NK-92 treated with Interleukin-12 subunit alpha and Interleukin-12 subunit beta, amount 100 ng/mL, for 24 hours (cell line): ENCODE measurements at places on chromosomes 7 and 10.

- DNase-seq, result peak; percentile 53
Measured at GRCh38 chr10:22316286-22317075, at the start of gene COMMD3. Gene COMMD3, plus strand, starts transcription at chr10:22316388. Its CDS starts 30 bp downstream, at chr10:22316418.

- DNase-seq, result no peak
Measured at GRCh38 chr10:3668966-3669330, 116.1 kb downstream of the KLF6 start.

GRCh38 chr10:14686356-14686755, 88.3 kb downstream of the FAM107B start:
- DNase-seq, result no peak

DNA sequence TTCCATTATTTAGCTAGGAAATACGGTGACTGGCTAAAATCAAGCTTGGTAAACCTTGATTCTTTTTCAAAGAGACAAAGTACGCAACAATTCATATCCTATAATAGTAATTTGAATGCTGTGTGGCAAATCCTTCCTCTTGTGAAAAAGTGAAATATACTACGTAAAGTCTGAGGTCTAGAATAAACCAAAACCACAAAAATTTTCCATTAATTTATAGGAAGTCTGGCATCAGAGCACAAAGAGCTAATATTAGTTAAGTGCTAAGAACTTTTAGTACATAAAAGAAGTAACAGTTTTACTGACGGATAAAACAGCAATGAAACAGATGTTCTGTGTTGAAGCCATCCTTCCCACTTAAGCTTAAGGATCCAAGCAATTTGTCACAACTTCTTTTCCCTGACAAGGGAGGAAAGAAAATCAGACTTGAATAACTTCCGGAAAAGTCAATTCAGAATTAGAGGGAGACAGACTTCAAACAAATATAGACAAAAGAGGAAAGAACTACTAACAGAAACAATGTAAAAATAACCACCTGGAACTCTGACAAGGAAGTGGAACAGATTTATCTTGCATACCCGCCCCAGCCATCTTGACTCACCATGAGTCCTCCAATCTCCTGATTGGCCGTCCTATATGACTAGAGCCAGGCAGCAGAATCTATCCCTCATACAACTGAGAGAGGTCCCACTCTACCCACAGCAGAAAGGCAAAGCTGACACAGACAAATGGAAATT, 34.6 kb downstream of the RHEB start:
- no peak for DNase-seq

DNA sequence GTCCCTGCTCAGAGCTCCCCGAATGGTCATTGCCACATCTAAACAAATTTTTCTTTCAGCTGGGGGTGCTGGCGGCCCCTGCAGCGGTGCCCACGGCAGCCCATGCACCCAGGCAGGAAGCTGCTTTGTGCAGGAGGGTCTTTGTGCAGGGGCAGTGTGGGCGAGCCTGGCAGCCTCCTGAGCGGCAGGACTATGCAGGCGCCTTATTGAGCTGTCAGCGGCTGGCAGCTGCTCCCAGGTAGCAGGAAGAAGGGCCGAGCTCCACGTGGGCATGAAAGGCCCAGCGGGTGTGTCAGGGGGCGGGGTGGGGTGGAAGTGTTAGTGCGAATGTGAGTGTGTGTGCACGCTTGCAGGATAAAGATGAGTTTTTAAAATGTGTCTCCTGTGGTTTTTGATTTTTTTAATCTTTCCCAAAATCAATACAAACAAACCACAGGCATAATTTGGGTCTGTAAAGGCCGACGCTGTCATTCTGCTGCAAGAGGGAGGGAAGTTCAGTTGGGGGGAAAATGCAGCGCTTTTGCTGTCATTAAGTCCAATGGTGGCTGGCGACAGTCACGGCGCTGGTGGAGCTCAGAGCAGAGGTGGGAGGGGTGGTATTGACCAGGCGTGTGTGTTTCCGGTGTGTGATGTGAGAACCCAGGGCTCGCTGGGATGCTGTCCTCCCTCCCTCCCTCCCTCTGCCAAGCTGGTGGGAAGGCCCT, 83.9 kb downstream of the LHPP start:
- no peak for DNase-seq

DNA sequence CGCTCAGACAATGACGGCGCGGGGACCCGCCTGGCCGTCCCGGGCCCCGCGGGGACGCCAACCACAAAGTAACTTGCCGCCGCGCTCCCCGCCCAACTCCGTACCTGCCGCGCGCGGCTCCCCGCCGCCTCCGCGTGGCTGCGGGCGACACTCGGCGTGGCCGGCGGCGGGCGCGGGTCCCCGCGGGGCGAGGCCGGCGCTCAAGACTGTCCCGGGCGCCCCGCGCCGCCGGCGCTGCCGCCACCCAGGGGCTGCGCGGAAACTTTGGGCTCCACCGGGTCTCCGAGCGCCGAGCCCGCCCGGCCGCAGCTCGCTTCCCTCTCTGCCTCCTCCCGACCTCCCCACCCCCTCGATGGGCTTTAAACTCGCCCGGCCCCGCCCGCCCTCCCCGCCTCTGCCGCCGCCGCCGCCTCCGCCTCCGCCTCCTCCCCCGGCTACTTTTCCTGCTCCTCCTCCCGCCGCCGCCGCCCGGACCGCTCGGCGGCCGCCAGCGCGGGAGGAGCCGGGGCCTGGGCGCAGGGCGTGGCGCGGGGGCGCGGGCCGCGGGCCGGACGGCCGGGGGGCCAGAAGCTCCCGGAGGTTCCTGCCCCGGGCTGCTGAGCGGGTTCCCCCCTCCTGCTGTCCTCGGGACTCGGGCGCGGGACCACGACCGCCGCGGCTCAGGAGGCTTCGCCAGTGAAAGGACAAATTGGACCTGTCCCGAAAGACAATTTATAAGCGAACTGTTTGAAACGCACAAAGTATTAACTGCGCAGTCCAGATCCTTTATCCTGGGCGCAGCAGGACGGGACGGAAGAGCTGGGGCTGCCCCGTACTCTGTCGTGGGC, 10.6 kb upstream of the GRB10 start:
- DNase-seq, result no peak

GRCh38 chr10:71280216-71280615, 38.8 kb upstream of the SLC29A3 start:
- DNase-seq, result no peak

DNA sequence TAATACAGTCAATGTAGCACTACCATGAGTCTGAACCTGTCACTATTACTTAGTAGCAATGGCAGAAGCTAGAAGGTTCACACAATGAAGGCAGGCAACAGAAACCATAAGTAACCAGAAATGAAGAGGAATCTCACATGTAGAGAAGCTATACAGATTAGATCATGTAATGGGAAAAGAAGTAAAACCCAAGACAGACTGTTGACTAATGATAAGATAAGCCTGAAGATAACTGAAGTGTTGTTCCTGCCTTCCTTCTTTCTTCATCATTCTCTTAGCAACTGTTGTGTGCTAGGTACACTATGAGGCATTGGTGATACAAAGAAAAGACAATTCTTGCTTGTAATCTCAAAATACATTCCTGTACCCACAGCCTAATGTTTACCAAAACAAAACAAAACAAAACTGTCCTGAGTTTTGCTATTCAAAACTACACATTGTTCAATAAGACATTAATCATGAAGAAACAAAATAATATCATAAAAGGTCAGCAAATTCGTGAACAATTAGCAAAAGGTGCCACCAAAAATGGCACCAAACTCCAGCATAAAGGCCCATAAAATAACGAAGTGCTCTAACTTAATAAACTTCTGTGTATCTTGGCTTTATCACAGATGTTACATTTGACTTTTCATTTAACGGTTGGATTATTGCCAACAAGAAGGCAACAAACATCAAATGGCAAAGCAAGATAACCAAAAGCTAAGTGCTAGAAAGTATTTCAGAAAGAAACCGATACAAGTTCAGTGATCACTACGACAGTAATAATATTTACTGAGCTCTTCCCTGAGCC, 27.1 kb downstream of the ZNF800 start:
- DNase-seq, result no peak

GRCh38 chr7:42159130-42159529, 77.9 kb downstream of the GLI3 start:
- DNase-seq, result no peak

- no peak for DNase-seq
Measured at GRCh38 chr10:69367469-69367868, 49.2 kb downstream of the TACR2 start.

DNA sequence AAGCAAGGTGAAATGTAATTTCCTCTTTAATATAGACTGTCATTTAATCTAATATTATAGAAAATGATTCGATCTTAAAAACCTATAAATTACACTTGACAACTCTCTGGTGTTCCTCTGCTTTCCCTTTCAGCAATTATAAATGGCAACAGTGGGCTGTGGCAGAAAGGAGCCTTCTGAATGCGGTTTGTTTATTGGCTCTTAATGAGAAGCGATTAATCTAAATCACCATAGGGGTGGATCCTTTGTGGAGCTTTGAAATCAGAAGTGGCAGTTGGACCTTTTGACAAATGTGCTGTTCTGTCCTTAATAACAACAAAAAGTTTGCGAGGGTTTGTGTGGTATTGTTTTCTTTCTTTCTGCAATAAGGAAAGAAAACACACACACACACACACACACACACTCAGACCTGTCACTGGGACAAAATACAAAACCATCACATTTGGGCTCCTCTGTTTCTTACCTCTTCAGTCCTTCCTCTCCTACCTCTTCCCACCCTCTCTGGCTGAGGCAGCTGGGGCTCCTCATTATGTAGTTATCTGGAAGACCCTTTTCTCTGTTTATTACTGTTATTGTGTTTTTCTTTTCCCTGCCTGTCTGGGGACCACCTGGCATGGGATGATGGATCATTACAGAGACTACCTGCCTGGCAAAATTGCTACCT, 316.2 kb downstream of the SORCS3 start:
- DNase-seq, result no peak

DNA sequence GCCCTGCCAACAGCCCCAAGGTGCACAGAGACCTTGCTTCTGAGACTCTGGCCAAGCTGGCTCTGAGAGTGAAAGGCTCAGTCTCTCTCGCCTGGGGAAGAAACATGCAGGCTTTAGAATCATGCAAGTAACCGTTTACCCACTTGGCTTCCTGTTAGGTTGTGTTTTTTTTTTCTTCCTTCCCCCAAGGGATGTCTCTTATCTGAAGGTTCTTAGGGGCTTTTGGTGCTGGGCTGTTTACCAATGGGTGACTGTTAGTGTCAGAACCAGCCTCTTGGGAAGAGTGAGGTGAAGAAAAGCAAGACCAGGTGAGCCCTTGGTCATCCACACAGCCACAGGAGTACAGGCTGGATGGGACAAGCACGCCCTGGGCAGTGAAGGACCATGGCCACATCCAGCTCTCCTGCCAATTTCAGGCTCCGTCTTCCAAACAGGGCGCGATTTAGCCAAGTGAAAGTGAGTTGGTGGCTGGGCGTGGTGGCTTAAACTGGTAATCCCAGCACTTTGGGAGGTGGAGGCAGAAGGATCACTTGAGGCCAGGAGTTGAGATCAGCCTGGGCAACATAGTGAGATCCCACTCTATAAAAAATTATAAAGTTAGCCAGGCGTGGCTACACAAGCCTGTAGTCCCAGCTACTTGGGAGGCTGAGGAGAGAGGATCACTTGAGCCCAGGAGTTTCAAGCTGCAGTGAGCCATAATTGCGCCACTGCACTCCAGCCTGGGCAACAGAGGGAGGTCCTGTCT, 76.3 kb upstream of the CUX1 start:
- DNase-seq, result no peak

DNA sequence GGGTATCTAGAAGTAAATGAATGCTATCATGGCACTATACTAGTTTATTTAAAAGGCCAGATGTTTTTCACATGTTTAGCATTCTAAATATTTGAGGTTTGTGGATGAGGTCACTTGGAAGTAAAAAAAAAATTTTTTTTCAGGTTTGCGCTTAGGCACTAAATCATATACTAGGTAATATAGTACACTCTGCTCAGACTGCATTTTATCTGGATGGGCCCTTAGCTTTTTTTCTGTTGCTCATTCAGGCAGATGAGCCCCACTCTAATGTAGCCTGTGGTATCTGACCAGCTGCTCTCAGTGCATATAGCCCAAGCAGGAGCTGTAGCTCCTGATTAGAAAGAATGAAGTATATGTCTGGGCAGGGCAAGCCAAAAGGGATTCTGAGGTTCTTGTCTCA, 210.1 kb downstream of the AUTS2 start:
- DNase-seq, result no peak
